ENCODE measurements at places on chromosomes 6 and 20.

GRCh38 chr20:5834436-5835005 lies 84.3 kb downstream of the SHLD1 start:
- no peak for DNase-seq

- DNase-seq: no peak
These were observed 38.6 kb downstream of the SYNJ2 start for GRCh38 chr6:158020272-158020711.

- DNase-seq: no peak
These were observed 9.6 kb upstream of the C6orf132 start for GRCh38 chr6:42152024-42152423.

DNA sequence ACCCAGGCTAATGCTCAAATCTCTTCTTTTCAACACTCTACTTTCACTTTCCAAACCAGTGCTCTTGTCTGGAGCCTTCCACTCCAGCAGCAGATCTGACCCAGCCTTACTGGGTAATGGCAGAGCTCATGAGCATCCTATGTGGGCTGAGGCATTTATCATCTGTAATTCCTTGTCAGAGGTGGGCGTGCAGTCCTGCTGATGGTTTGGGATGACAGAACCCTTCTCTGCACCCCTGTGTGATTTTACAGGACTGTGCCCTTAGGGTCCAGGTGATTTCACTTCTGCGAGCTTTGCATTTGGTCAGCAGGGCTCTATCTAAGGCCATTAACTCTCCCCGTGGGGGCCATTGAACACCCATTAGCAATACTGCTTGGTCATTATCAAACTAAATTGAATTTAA lies 55.4 kb downstream of the LAMA4 start:
- no peak for DNase-seq

All from esophagus squamous epithelium (tissue), 5 donors.